ENCODE measurements at places on chromosomes 7 and 10. TPM values are rescaled to one million over a fixed set of nuclear protein-coding genes. Genes with fewer than 3 reads are reported as not detected.

ZP3 gene
- 7.1 TPM for polyA plus RNA-seq

PPP1R9A gene
- polyA plus RNA-seq, result 1.8 TPM

SGCE gene
- polyA plus RNA-seq, result 12.0 TPM

PPP1R3C gene
- polyA plus RNA-seq, result 8.4 TPM

UPK3BL1 gene
- 20.2 TPM for polyA plus RNA-seq

ZNF37A gene
- 5.2 TPM for polyA plus RNA-seq

NFE2L3 gene
- polyA plus RNA-seq, result 1.4 TPM
